ENCODE measurements at places on chromosomes 11 and 22. TPM values are rescaled to one million over a fixed set of nuclear protein-coding genes. Genes with fewer than 3 reads are reported as not detected.

DNA sequence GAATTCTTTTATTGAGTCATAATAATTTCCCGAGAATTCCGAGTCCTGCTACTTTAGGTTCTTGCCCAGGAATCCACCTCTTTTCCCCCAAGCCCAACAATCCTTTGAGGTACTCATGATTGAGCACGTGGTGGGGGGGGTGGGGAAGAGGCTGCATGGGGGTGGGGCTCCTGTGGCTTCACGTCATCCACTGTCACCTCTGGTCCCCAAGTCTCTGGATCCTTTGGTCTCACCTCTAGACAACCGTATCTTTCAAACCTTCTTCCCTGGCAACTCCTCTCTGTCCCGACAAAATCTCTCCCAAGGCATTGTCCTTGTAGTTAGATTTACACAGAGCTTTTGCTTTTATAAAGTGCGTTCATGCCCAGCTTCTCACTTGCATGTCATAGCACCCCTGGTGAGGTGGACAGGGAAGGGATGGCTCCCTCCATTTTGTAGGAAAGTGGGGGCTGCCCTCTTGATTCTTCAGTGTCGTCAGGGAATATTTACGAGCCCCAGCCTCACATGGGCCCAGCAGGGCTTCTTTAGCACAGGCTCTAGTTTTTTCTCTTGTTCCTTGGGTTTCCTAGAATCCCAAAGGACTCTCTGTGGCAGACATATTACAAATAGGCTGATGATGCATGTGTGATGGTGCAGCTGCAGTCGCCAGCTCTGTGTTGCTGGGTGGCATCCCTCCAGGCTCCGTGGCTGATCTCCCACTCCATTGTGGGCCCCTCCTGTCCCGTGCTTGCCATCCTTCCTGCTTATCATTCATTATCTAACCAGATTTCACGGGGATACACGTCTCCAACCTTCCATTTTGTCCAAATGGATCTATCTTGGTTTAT lies 8.4 kb downstream of the UCP3 start:
- H3K27ac ChIP-seq = no peak overlapping the region
- H3K4me1 ChIP-seq = no peaks in the 10 kb centered on the region
- no peak overlapping the region for H3K4me3 ChIP-seq

The SYT7 gene
- total RNA-seq = 7.0 TPM

The CXCR5 gene
- total RNA-seq = 0.11 TPM

DNA sequence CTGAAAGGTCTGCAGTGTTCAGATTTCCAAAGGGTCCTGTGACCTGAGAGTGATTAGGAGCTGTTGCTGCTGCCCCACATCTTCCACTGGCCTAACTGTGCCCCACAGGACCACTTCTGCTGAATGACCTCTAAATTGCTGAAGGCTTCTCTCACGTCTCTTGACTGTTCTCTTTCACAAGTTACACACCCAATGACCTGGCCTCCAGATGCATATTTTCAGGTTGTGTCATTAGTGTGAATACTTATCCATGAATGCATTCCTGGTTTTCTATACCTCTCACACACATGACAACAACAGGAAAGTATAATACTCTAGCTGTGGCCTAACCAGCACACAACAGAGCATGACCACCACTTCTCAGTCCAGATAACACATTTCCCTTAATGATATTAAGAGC lies 15.4 kb downstream of the PRR14L start:
- H3K27me3 ChIP-seq = no peaks in the 10 kb centered on the region
- no peak for DNase-seq
- H3K36me3 ChIP-seq = peaks cover 45% of the 10 kb centered on the region
- no peak overlapping the region for H3K4me3 ChIP-seq
- no peak overlapping the region for H3K27ac ChIP-seq

DNA sequence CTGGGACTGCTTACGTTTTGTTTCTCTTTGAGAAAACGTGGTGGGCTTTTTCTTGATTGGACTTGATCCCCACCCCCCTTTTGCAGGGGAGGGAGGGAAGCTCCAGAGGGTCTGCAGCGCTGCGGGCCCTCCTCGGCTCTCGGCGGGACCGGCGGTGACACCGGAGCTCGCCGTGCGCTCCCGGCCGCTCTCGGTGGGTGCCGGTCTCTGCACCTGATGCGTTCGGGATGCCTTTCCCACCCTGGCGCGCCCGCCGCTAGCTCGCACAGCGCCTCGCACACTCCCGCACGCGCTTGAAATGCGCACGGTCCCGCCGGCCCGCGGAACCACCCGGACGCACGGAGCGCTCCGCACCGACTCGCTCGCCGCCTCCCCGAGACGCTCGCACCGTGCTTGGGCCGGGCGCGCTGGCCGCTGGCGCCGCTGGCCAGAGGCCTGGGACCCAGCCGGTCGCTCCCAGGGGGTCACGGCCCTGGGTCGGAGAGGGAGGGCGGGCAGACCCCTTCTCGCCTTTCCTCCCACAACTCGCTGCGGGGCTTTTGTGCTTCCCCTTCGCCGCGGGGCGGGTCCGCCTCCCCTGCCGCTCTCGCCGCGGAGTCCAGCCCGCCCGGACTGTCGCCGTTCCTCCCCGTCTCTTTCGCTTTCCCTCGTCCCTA lies 1.0 kb downstream of the ZBTB16 start:
- peak overlapping the region; percentile 77 for H3K4me3 ChIP-seq
- DNase-seq = peak; percentile 42
- peaks cover 65% of the 10 kb centered on the region for H3K27me3 ChIP-seq
- H3K36me3 ChIP-seq = no peaks in the 10 kb centered on the region
- H3K4me1 ChIP-seq = no peaks in the 10 kb centered on the region
- H3K27ac ChIP-seq = no peak overlapping the region

The MUS81 gene
- 45.0 TPM for total RNA-seq

The MFRP gene
- not detected for total RNA-seq

DNA sequence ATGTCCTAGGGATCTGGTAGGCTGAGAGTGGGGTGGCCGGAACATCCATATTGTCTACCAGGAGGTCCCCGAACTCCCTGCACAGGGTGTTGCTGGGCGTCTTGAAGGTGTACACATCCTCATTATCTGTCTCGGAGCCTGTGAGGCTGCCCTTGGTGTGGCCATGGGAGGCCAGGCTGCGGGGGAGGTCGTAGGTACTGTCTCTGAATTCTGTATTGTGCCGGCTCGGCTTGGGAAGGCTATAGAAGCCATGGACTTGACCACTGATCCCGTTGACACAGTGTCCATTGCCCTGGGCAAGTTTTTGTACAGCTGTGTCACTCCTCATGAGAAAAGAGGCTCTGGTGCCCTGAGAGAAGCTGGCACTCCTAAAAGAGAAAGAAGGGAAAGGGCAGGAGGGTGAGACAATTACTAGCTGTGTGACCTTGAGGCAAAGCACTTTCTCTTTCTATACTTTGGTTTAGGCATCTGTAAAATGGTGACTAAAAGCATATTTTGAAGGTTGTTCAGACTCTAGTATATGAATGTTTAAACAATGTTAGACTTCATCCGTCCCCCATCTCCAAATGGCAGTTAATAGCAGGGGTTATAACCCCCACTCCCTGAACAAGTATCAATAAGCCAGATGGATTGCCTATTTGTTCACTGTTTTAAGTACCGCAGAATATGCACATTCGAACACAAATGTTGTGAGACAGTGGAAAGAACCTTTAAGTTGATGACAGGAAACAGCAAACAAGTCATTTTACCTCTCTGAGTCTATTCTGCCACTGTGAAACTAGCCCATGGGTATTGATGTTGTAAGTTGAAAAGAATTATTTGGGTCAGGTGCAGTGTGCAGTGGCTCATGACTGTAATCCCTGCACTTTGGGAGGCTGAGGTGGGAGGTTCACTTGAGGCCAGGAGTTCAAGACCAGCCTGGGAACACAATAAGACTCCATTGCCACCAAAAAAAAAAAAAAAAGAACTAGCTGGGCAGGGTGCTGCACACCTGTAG lies 38.3 kb downstream of the USP35 start:
- no peak overlapping the region for H3K4me3 ChIP-seq
- peaks cover 2% of the 10 kb centered on the region for H3K4me1 ChIP-seq
- H3K36me3 ChIP-seq = peaks cover 6% of the 10 kb centered on the region
- DNase-seq = no peak

- no peak overlapping the region for H3K27ac ChIP-seq
- peaks cover 30% of the 10 kb centered on the region for H3K36me3 ChIP-seq
- H3K4me1 ChIP-seq = peaks cover 4% of the 10 kb centered on the region
Measured at GRCh38 chr22:40247976-40248375, 70.3 kb downstream of the TNRC6B start.

DNA sequence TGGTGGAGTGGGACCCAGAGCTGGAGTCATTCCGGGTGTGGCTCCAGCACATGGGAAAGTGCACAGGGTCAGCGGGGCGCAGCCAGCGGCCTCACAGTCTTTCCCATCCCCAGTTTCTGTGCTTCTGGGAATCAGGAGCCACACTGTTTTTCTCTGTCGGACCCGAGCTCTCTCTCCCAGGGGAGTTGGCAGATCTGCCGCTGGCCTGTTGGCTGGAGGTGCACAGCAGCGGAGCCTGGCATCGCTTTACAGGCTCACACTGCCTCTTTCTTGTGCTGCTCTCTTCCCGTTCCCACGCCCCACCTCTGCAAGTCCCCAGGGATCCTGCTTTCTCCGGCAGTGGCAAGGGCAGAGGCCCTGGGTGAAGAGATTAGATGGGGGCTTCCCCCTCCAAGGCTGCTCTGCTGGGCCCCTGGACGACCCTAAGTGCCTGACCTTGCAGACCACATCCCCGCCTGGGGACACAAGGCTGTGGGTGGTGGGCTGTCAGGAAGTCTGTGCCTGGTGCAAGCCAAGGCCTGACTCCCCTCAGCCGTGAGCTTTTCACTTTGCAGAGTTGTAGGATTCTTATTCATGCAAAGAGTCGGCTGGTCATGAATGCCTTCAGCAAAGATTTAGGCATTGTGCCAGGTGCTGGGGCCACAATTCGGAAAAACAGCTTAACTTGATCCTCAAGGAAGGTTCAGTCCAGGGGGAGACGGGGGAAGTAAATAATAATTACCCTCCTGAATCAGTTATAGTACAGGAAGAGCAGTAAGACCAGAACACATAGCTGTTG lies 116.3 kb downstream of the TIMP3 start:
- H3K4me1 ChIP-seq = no peaks in the 10 kb centered on the region
- DNase-seq = no peak
- H3K27ac ChIP-seq = no peak overlapping the region
- peaks cover 18% of the 10 kb centered on the region for H3K36me3 ChIP-seq
- H3K27me3 ChIP-seq = no peaks in the 10 kb centered on the region

DNA sequence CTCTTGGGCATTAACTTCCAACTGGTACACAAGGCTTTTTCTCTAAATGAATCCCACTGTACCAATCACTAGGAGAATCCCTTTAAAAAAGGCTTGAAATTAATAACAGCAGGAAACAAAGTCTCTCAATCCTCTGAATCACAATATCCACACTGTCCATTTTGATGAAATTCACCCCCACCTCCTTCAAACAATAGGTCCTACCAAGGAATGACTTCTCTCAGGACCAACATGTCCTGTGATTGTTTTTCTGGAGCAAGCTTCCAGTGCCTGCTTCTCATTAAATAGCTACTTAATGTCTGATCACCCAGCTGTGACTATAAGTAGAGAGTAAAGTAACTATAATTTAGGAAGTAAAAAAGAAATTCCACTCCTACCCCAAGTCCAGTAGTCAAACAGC lies 13.1 kb downstream of the NUMA1 start:
- DNase-seq = no peak
- H3K4me3 ChIP-seq = no peak overlapping the region
- H3K27ac ChIP-seq = no peak overlapping the region
- H3K27me3 ChIP-seq = no peaks in the 10 kb centered on the region
- H3K36me3 ChIP-seq = peaks cover 1% of the 10 kb centered on the region

GRCh38 chr11:93498161-93498560 lies 45.0 kb downstream of the SMCO4 start:
- H3K4me1 ChIP-seq = peaks cover 15% of the 10 kb centered on the region
- no peaks in the 10 kb centered on the region for H3K27me3 ChIP-seq
- peaks cover 17% of the 10 kb centered on the region for H3K36me3 ChIP-seq
- no peak for DNase-seq

GRCh38 chr11:123525511-123525918 lies 95.4 kb downstream of the GRAMD1B start:
- H3K4me1 ChIP-seq = peaks cover 6% of the 10 kb centered on the region
- H3K27ac ChIP-seq = no peak overlapping the region
- peak overlapping the region; percentile 49 for H3K4me3 ChIP-seq
- no peak for DNase-seq

The TMEM151A gene
- 1.2 TPM for total RNA-seq

The OR51E1 gene
- total RNA-seq = not detected

DNA sequence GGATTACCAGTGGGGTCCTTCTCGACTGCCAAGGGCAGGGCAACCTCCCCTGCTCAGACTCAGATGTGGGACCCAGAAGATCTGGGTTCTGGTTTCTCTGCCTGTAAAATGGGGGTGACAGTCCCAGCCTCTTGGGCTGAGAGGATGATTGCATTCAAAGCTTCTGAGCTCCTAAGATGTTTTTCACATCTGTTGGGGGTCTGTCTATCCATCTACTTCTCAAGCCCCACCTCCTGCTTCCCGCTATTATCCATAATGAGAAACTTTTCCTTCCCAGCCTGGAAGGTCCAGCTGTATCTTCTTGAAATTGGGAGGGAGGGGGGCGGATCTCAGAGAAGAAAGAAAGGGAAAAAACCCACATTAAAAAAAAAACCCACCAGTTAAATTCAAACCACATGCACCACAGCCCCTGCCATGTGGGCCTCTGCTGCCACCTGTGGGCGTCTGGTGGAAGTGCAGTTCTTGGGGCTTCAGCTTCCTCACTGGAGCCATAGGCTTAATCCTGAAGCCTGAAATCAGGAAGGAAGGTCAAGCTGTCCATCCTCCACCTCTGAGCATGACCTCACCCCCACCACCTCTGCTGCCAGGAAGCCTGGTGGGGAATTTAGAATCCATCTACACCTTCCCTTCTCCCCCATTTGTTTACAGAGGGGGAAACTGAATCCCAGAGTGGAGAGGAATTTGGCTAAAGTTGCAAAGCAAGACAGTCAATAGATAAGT lies 27.3 kb downstream of the ARHGEF17 start:
- no peak overlapping the region for H3K4me3 ChIP-seq
- H3K36me3 ChIP-seq = no peaks in the 10 kb centered on the region
- H3K4me1 ChIP-seq = peaks cover 7% of the 10 kb centered on the region
- DNase-seq = peak; percentile 82
- peaks cover 28% of the 10 kb centered on the region for H3K27me3 ChIP-seq
- H3K27ac ChIP-seq = no peak overlapping the region

The C11orf97 gene
- total RNA-seq = not detected

The TRIM49 gene
- not detected for total RNA-seq

GRCh38 chr11:78645226-78646202 lies 70.8 kb upstream of the NARS2 start:
- H3K4me3 ChIP-seq = no peak overlapping the region
- peak; percentile 85 for DNase-seq
- no peaks in the 10 kb centered on the region for H3K27me3 ChIP-seq
- no peaks in the 10 kb centered on the region for H3K4me1 ChIP-seq
